ENCODE measurements at places on chromosomes 11 and 22.
A peak's percentile ranks its signal among the peaks of the same experiment; 100 is the strongest.

DNA sequence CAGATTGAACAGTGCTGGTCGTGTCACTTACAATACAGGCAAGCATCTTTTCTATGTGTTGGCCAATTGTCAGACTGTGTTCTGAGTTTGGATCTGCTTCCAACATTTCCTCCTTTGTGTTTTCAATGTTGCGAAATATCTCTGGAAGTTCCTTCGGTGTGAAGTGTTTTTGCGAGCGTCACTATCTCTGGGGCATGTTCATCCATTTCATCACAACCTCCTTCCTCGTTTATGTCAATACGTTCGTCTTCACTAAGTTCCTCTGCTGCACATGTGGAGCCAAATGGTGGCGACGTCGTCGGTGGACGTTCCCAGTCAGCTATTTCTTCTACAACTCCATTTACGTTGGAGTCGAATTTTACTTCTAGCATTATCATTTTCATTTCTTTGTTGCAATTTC, 100.2 kb upstream of the LMO1 start:
- DNase-seq, result no peak

GRCh38 chr11:61332281-61332796, 566 bp downstream of the DDB1 start:
- no peak for DNase-seq

- DNase-seq, result no peak
These were observed 46.8 kb downstream of the TRIM44 start for GRCh38 chr11:35709376-35709775.

DNA sequence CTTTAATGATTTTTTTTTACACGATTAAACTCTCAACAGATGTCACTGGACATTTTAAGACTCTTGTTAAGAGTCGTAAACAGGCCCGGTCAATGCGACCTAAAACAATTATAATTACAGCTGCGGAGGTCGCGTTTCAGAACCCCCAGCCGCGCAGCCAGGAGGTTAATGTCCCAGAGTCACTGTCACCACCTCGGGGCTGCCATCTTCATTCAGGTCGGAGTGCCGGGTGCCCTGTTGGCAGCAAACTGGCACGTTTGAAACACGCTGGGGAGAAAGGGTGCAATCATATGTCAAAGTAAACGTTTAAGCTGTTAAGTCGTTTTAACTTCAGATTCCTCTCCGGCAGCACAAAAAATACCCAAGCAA, 711 bp upstream of the PHF21B start:
- DNase-seq, result no peak

GRCh38 chr11:116865696-116866095, 28.3 kb upstream of the APOA1 start:
- DNase-seq, result no peak

GRCh38 chr11:110711776-110712658, at the start of gene ARHGAP20:
Gene ARHGAP20 (minus strand): TSS chr11:110712437. CDS start chr11:110712231, 206 bp downstream.
- peak; percentile 76 for DNase-seq

- DNase-seq, result no peak
These were observed 19.6 kb downstream of the VPS37C start for GRCh38 chr11:61141601-61142028.

DNA sequence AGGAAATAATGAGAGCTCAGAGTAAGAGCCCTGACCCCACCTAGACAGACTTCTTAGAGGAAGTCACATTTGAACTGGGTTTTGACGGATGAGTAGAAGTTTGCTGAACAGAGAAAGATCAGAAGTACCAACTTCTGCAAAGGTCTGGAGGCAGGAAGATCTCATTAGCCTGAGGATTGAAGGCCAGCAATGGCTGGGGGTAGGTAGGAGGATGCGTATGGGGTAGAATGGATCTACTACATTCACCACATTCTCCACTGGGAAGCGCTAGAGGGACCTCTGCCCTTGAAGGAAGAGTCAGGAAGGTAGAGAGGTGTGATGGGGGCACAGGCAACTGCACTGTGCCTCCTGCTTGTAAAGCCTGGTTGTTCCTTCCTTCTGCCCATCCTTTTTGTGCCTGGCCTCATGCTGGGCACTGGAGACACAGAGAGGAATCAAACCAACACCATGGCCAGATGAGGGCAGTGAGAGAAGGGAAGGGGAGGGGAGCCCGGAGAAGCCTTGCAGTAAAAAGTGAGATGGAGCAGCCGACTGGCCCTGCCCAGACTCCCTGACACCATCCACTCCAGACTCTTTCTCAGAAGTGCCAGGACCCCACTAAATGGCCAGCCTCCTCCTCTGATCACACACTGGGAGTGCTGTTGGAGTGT, 4.9 kb downstream of the TPBGL start:
- no peak for DNase-seq

- peak; percentile 97 for DNase-seq
These were observed at the start of gene FADS2 for GRCh38 chr11:61827571-61828378. Gene FADS2 (plus strand): TSS chr11:61828300. CDS start chr11:61828391, 91 bp downstream.

DNA sequence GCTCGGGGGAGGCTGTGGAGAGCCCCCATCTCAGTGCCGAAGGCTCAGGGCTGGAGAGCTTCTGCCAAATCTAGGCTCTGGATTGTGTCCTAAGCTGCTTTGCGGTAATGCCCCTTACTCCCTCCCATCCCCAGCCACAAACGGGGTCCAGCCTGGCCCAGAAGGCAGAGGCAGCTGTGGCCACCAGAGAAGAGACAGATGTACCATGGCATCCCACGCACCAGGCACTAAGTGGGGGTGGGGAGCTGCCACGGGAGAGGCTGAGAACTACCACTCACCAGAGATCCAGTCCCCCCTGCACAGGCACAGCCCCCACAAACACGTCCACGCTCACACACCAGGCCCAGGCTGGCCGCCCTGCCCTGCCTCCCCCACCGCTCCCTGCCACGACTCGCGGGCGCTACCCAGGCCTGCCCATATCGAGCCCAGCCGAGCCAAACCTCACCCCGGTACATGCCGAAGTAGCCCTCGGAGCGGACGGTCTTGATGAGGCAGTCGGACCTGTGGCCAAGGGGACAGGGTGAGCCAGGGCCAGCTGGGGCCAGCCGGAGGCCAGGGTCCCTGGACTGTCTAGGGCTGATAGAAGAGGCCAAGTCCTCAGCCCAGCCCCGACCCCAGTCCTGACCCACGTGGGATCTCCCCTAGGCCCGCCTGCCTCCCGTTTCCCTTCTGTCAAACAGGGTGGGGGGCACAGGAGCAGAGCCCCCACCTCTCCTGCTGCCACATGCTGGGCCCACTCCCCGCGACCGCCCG, 3.9 kb downstream of the SLC25A22 start:
- no peak for DNase-seq

- no peak for DNase-seq
These were observed 102.1 kb downstream of the FCHSD2 start for GRCh38 chr11:73040046-73040445.

DNA sequence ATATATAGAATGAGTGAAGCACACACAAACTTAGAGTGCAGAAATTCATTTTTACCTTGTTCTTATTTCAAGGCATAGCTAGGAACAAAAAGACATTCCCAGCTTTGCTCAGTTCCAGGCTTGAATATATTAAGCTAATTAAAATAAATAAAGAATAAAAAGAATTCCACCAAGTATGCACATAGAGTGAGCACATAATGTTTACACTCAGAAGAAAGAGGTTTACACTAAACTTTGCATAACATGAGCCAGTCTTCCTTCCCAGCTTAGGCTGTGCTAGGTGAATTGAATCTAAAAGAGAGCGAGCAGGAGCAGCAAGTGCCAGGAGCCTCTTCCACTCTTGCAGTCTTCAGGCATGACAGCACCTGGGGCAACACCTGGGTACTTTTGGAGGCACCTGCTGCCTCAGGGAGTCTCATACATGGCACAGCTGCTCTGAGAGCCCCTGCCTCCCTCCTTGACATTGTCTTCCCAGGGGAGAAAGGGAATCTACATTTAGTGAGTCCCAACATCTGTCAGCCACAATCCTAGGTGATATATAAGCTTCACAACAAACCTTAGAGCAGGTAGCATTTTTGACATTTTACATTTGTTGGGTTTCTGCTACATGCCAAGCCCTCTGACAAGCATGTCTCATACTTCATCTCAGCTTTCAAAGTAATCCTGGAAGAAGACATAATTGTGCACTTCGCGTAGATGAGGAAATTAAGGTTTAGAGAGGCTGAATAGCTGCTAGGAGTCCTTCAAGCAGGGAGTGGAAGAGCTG, 732.7 kb upstream of the TENM4 start:
- DNase-seq, result no peak

DNA sequence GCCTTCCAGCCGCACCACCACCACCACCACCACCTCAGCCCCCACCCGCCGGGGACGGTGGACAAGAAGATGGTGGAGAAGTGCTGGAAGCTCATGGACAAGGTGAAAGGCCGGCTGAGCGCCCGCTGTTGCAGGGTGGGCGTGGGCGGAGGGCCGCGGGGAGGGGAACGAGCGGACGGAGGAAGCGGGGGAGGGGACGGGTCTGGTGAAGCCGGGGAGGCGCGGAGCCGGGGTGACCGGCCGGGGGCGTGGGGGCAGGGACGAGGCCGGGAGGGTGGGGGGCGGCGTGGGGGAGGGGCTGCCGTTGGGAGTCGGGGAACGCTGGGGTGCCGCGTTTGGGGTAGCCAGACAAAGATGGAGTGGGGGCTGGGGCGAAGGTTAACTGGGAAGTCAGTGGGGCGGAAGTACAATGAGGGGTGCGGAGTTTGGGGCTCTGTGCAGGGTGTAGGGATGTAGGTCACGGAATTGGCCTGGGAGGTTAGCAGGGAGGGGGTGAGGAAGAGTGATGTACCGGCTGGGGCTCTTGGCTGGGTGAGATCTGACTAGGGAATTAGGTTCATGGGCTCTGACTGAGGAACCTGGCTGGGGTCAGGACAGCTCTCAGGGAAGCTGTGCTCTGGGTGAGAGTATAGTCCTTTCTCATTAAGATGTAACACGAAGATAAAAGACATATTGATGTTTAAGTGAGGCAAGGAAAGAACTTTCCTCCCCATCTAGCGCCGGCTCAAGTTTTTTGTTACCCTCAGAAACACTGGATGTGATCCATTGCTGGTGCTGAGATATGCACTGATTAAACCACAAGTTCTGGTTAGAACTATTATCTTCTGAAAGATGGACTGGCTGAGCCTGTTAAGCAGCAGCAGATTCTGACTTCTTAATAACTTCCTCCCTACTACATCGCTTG, 624 bp downstream of the CBL start:
- peak; percentile 77 for DNase-seq

- DNase-seq, result peak; percentile 67
These were observed 6.6 kb downstream of the APOL4 start for GRCh38 chr22:36194971-36195370.

DNA sequence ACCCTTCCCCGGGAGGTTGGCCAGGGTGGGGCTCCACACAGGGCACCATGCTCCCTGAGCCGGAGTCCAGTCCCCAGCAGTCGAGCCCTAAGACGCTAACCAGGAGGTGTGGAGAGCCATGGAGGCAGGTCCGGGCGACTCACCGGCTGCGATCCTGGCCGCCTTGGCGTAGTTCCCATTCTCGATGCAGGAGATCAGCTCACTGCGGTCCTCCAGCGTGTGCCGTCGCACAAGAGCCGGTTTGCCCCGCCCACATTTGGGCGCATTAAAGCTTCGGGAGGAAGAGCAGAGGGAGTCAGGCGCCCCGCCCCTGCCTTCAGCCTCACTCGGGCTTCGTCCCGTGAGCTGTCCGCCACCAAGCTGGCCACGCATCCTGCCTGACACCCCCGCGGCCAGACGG, 50.8 kb downstream of the BRD1 start:
- DNase-seq, result peak; percentile 15

GRCh38 chr22:28441720-28442263, 237.8 kb downstream of the TTC28 start:
- no peak for DNase-seq

DNA sequence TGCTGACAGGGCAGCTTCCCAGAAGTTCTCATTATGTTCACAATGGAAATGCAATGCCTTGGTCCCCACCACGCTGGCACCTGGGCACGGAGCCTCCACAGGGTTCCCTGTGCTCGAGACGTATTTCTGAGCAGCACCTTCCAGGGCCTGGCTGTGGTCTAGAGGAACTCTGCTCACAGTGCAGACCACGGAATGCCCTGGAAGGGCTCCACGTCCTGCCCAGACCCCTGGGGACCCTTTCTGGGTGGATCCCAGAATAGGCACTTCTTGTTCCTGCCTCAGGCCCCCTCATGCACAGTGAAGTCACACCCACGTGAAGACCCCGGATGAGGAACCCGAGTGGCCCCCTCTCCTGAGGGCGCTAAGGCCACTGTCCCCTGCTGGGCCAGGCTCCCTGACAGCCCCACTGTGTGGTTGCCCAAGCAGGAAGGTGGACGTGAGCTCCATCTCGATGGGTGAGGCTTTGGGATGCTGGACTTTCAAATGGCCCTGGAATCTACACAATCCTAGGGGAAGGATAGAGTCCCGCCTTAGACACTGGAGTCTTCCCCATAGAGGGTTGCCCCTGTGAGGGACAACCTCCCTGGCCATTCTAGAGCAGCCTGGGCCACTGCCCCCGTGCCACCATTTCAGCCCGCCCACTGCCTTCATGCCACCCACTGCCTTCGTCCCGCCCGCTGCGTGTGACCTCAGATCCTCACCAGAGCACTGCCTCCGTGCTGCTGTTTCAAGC, 1106.8 kb downstream of the BRD1 start:
- no peak for DNase-seq

DNA sequence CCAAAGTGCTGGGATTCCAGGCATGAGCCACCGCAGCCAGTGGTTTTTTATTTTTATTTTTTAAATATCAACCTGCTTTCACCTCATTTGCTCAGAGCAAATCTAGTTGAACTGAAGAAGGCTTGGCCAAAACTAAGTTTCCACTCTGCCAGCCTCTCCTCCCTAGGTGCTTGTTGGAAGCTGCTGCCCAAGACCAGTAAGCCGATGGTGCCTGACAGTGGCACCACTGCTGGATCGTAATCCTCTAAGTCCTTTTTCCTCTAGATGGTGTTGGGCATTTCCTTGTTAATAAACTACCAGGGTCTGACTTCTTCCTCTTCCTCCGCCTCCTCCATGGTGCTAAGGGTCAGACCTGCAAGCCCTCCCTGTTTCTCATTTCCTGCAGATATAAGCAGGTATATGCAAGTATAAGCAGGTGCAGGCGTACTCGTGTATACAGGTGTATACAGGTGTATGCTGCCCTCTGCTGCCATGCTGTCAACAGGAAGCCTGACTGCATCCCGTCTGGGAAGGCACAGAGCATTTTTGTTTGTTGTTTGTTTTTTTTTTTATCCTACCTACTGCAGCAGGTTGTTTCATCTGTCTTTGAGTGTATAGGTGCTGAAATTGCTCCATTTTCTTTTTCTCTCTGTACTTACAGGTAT, 1.6 kb downstream of the NADSYN1 start:
- no peak for DNase-seq

- no peak for DNase-seq
These were observed 144.6 kb downstream of the SNX19 start for GRCh38 chr11:130771708-130772107.

DNA sequence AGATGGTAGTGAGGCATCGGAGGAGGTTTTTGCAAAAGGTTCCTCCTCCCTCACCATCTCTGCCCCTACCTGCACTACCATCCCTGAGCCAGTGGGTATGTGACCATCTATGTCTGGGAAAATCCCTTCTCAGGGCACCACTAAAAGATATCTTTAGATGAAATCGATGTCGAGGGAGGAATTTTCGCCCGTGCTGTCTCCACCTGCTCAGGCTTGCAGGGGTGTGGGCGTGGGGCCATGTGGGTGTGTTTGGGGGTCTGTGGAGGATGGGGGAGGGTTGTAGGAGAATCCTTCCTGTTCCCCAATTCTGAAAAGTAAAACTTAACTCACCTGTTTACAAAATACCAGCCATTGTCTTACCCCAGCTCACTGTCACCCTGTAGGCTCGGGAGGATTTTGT, 12.4 kb downstream of the MPPED1 start:
- DNase-seq, result peak; percentile 9

Data from glutamatergic neuron (in vitro differentiated cells).